ENCODE measurements at places on chromosomes 12 and 14.
A peak's percentile ranks its signal among the peaks of the same experiment; 100 is the strongest.

- DNase-seq: no peak
Measured at GRCh38 chr12:4267704-4268328, 5.7 kb upstream of the CCND2 start.

GRCh38 chr14:78083837-78084236, 86.3 kb upstream of the NRXN3 start:
- DNase-seq: no peak

DNA sequence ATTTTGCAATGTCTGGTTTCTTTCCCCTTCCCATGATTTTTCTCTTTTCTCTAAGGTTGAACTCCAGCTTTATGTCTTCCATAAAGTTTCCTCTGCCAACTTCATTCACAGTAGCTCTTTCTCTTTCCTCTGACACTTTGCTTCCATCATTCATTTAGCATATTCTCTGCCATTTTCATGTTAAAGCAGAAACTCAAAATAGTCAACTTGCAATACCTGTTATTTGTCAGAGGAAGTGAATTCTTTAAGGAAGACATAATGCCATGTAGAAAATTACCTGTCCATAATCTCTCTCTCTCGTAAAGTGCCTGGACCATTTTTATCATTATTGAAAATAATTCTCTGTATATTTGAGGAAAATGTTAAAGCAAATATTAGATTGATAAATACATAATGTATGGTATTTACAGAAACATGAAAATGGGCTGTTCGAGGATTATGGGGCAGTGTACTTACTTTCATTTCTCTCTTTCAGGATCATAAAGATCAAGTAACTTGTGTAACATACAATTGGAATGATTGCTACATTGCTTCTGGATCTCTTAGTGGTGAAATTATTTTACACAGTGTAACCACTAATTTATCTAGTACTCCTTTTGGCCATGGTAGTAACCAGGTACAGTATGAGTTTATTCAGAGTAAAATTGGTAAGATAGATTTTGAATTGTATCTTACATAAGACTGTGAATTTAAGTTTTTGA, 12.6 kb downstream of the NEDD1 start:
- DNase-seq: no peak

DNA sequence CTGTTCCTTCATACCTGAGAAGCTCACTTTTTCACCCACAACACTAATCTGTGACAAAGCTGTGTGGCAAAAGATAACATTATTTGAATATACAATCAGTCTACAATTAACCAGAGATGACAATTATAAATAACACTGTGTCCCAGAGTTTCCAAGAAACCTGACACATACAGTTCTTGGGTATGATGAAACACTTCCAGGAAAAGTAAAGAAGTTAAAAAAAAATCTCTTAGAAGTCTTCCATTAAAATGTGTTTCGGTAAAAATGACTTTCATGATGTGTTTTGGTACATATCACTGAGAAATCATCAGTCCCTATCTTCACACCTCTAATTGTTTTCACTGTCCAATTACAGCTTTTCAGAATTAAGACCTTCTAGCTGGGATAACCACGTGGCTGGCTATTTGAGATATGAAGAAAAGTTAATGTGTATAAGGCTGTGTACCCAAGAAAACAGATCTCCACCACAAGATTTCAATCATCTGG, 390.2 kb downstream of the SOX5 start:
- DNase-seq: no peak

GRCh38 chr12:92302041-92302829, 156.6 kb upstream of the BTG1 start:
- DNase-seq: no peak

DNA sequence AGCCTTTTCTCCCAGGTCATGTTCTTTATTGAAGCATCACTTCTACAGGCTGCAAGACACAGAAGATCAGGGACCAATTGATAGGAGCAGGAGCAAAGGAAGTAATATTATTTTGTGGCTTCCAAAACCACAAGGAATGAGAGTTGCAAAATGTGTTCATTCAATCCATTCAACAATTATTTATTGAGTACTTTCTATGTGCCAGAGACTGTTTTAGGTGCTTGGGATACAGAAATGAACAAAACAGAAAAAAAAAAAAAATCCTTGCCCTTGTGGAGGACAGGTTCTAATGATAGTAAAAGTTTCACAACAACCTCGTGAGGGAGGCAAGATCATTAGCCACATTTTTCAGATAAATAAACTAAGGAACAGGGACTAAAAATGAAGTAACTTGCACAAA, 20.1 kb upstream of the DACT1 start:
- DNase-seq: no peak

DNA sequence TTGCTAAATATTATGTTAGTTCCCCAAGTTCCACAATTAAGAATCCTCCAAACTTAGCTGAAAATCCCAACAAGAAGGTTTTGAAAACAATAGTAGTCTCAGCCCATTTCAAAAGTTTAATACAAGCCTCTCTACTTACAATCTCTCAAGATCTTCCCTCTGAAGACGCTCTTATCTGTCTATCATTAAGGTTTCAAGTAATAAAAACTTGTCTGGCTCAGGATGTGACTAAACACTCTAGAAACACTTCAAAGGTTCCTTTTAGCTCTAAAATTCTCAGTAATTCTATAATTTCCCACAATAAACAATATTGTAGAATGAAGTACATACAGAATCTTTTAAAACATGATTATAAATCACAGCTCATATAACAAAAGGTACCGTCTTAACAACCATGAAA, 16.3 kb downstream of the YAF2 start:
- DNase-seq: no peak

GRCh38 chr14:69351385-69351784, 46.7 kb downstream of the ERH start:
- DNase-seq: no peak

DNA sequence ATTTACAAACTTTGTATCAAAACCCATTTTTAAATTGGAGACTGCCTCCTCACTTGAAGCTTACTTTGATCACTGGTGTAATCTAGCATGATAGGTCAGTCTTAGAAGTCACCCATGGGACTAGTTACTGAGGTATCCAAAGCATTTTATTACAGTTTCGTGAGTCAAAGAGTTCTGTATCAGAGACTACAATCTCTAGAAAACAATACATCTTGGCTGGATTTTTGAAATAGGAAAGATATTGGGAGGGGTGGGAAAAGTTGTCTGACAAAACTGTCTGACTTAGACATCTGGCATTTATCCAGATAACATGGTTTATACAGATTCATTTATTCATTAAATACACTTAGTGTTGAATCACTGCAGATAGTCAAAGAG, 173.5 kb upstream of the PDZRN4 start:
- DNase-seq: peak; percentile 16

- DNase-seq: no peak
Measured at GRCh38 chr12:72888693-72889092, 616.5 kb downstream of the TRHDE start.

DNA sequence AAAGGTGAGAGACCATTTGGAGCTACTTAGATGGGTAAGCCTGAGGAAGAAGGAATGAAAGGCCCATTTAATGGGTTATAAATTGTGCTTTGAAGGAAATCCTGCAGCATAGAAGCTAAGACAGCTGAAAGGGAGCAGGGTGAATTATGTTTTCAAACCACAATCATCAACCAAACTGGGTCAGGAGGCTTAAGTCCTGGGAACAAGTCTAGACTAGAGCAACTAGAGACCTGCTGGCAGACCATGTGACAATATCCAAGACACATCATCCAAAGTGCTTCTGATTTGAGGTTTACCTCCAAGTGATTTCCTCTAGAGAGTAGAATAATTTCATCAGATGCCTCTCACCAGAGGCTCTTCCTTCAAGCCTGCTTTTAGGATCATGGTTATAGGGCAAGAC, 53.7 kb downstream of the MAP3K9 start:
- DNase-seq: no peak

- no peak for DNase-seq
Measured at GRCh38 chr12:5099591-5099990, 55.9 kb downstream of the KCNA5 start.

GRCh38 chr14:79318371-79318770, 892.9 kb downstream of the DIO2 start:
- DNase-seq: peak; percentile 18

- DNase-seq: no peak
Measured at GRCh38 chr12:63318933-63319332, 167.9 kb upstream of the AVPR1A start.

- DNase-seq: no peak
Measured at GRCh38 chr14:63647696-63648410, 6.2 kb upstream of the WDR89 start.

DNA sequence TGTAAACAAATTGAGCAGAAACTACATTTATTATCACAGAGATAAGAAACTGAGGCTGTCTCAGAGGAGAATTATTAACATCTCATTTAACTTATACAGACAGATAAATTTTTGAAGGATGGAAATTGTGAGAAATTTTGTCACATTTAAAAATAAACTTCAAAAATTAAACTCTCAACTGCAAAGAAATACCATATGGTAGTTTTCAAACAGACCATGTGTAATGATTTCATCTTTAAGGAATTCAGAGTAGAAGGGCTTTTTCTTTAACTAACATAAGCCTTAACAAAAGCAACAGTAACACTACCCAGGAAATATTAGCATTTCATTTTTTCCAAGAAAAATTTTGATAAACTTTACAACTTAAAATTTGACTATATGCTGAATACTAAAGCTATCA, 26.6 kb downstream of the NUP37 start:
- peak; percentile 26 for DNase-seq

GRCh38 chr12:31850268-31850667, 108.9 kb upstream of the RESF1 start:
- no peak for DNase-seq

DNA sequence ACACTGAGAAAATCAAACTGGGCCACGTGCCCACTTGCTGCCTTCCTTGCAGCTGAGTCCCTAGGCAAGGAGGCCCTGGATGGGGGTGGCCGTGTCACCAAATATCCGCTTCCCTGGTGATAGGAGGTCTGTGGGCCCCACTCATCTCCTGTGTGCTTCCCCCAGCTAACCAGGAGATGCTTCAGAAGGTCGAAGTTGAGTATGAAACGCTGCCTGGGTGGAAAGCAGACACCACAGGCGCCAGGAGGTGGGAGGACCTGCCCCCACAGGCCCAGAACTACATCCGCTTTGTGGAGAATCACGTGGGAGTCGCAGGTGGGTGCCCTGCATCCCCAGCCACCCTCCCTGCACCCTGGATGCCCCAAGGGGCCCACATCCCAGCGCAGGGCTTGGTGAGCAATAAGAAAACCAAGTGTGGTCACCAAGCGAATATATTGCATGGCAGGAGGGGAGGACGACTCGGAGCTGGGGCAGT, 6.8 kb upstream of the SIVA1 start:
- no peak for DNase-seq

DNA sequence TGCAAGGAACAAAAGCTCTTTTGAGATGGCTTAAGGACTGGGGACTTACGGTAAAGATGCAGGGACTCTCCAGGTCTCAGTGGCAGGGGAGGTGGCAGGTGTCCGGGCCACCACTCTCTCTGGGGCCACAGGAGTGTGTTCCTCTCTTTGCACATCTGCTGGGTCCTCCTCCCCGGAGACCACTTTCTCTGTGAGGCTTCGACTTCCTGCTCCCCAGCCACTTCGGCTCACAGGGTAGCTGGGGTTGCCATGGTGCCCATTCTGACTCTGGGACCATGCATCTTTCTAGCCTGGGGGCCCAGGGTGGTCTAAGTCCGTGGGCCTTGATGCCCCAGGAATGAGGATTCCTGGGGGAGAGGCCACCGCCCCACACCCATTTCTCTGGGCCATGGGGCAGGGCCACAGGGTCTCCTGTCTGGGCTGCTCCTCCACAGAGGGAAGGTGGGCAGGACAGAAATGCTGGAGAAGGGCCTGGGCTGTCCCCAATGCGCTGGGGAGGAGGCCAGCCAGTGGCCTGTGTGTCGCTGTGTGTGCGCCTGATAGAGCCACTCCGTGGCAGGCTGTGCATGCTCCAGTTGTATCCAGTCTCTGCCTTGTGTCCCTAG, 38.5 kb downstream of the CCDC92 start:
- no peak for DNase-seq
